ENCODE measurements at places on chromosomes 2 and 18.

GRCh38 chr18:26403491-26403890, 144.9 kb downstream of the KCTD1 start:
- DNase-seq: no peak

- DNase-seq: no peak
Measured at GRCh38 chr2:223735659-223736244, 101.6 kb downstream of the AP1S3 start.

DNA sequence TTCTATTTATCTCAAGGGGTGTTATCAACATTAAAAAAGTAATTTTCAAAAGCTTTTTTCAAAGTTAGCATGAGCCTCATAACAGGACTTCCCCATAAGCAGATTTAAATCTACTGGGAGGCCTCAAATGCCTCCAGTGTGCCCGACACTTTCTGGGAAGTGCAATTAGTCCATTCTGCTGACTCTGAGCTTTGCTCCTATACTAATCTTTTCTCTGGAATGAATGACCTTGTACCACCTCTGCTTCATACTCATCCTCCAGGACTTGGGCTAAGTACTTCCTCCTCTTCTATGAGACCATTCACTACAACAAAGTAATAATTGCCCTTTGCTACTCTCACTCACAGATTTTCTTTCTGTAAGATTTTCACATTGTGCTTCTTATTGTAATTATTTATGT, 111.1 kb downstream of the RIT2 start:
- no peak for DNase-seq

- DNase-seq: no peak
Measured at GRCh38 chr18:23284629-23285028, 149.3 kb downstream of the CABLES1 start.

DNA sequence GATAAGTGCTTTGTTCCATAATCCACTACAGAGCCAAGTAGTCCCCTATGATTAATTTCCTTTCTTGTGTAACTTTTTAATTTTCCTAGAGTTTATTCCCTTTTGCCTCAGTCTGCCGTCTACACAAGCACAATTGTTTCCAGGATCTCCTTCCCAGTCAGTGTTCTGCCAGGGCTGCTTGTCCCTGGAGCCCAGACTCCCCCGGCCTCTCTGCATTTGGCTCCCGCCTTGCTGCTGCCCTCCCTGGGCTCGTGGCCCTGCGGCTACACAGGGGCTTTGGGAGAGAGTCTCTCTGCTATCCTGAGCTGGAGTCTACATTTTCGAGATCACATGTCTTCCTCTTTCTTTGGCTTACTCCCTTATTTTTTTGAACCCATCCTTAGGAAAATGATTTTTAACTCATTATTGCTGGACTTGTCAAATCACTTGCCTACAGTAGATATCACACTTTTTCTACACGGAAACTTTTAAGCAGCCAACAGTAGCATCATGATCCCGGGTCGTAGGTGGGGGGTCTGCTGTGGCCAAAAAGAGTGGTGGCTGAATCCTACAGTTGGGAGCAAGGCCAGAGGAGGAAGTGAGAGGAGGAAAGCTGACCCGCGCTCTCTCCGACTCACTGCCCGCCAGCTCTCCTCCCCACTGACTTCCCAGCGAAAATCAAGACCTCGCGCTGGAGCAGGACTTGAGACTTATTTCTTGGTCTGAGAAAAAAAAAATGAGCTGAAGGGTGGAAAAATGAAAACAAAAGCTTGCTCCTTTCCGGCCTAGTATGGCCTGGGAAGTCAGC, 9.4 kb downstream of the FBLN7 start:
- no peak for DNase-seq

DNA sequence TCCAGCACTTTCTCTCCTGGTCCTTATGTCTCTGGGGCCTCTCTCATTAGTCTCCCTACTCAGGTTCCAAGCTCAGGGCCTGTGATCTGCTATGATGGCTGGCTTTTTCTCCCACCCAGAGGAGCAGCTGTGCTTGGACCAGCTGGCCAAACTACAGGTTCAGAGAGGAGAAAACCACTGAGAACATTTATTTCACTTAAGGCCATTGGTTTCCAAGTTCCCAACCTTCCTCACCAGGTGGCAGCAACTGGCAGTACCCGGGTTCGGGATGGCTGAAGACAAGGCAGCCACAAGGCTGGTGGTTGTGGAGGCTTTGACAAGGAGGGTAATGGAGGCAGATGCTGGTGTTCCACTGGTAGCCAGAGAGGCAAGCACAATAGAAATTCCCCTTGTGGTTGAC, 29.9 kb upstream of the SELENOI start:
- no peak for DNase-seq

- no peak for DNase-seq
Measured at GRCh38 chr2:175597286-175597685, 404.8 kb downstream of the LNPK start.

DNA sequence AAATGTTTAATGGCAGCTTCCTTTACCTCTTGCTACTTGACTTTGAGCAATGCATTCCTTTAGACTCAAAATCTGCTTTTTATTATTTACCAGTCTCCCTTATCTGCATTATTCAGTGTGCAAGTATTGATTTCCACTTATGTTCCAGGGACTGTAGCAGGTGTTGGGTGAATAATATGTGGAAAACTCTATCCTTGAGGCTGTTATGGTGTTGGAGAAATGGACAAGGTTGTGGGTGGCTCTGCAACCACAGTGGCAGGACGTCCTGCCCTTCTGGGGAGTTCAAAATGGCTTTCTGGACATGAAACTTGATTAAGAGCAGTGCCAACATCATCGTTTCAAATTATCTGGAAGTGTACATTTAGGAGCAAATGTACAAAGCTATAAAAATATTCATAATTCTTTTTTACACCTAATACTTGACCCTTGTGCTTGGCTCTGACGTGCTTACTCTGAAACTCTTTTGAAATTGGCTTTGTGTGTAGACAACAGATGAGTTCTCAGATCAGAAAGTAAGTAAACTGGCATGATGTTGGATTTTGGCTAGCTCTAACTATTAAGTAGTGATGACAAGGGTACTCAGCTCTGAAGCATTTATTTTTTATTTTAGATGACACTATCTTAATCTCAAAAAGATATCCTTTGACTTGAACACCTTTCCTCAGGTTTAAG, 766.2 kb downstream of the DPP10 start:
- no peak for DNase-seq

DNA sequence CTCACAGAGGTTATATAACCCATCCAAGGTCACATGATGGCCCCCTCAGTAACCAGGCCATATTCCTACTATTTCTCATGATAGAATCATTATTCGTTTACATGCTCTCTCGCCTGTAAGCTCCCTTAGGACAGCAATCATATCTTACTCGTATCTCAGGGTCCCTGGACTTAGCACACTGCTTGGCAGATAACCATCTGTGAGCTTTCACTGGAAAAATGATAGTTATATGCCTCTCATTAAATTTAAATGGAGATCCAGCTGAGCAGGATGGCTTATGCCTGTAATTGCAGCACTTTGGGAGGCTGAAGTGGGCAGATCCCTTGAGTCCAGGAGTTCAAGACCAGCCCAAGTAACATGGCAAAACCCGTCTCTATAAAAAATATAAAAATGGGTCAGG, 21.9 kb downstream of the KIF3C start:
- no peak for DNase-seq

DNA sequence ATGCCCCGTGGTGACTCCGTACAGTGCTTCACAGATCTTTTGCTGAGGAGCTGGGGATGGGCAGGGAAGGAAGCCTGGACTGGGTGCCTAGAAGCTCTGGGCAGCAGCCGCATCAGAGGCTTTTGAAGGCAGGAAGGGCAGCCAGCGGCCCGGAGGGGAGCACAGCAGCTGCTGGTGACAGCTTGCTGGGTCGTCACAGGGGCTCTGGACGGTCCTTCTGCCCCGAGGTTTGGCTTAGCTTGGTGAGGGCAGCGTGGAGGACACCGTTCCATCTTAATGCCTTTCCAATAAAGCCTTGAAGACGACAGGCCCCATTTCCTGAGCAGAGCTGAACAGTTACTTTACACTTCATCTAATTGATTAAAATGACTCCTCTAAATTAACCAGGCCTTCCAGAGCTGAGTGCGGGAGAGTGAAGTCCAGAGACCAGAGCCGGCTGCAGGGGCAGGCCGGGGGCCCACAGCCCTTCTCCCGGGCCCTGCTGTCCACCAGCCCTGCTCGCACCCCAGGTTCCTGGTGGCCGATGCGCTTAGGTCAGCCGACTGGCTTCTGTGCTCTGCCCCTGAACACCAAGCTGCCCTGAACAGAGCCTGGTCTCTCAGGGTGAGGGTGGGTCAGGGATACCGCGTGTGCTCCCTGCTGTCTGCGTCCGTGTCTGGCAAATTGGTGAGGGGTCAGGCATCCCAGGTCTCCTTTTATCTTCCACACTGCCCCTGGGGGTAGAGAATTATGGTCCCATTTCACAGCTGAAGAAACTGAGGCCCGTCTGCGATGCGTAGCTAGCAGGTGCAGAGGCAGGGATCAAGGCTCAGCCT, 43.5 kb downstream of the RRM2 start:
- no peak for DNase-seq

- no peak for DNase-seq
Measured at GRCh38 chr18:995629-996028, 91.0 kb downstream of the ADCYAP1 start.
